ENCODE measurements at places on chromosomes 3 and 15. TPM values are rescaled to one million over a fixed set of nuclear protein-coding genes. Genes with fewer than 3 reads are reported as not detected.

GRCh38 chr3:9405756-9406155 lies 8.3 kb downstream of the SETD5 start:
- no peak for DNase-seq

DNA sequence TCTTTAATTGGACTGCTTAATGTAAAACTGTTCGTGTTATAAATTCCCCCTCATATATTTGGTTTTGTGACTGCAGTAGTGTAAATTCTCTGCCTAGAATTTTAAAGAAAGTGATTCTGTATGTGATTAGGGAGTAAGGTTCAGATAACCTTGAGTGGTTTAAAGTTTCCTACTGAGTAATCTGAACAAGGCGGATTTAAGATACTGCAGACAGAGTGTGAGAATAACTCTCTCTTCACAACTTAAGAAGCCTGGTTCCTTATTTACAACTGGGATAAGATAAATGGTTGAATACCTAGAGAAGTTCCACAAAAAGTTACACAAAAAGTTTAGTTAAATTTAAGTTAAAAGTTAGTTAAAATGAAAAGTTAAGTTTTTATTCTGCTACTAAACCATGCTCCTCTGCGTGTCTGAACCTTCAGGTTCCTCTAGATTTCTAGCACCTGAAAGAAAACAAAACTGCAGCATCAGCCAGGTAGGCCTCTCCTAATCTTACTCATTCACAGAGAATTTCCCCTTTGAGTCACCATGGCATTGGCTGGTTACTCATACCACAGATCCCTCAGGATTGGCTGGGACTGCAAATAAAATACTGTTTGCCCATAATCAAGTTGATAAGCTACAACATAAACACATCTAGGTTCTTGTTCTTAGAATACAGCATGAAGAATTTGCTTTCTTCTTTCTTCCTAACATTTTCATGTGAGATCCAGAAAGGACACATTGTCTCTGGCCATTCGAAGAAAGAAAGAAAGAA lies at the start of gene ARL14:
ARL14 (plus strand) TSS at position 614 of the 757 bp plus-strand sequence. CDS start 187 bp downstream, outside the sequence.
- no peak for DNase-seq

- no peak for DNase-seq
Measured at GRCh38 chr3:57062101-57062631, 1.7 kb downstream of the SPATA12 start.

The CLRN1 gene
- not detected for total RNA-seq

- no peak for DNase-seq
Measured at GRCh38 chr15:46815765-46816164, 901.5 kb upstream of the SEMA6D start.

The SLC27A2 gene
- total RNA-seq: 9.9 TPM

DNA sequence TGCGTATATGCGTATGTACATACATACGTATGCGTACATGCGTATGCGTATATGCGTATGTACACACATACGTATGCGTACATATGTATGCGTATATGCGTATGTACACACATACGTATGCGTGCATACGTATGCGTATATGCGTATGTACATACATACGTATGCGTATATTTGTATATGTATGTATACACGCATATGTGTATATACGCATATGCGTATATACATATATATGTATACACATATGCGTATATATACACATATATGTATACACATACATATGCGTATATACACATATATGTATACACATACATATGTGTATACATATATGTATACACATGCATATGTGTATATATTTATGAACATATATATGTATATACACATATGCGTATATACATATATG lies 12.1 kb downstream of the MCTP2 start:
- DNase-seq: no peak

GRCh38 chr3:94009608-94010007 lies 18.8 kb downstream of the STX19 start:
- DNase-seq: no peak

- no peak for DNase-seq
Measured at GRCh38 chr3:14298442-14298841, 104.0 kb upstream of the SLC6A6 start.

The MYZAP gene
- not detected for total RNA-seq
